NCI-H748 treated with DMSO at 0.1 percent for 48 hours (cell line): ENCODE measurements at places on chromosomes 7 and 10.

- DNase-seq = peak; percentile 42
These were observed 490 bp downstream of the CADPS2 start for GRCh38 chr7:122885583-122886356.

DNA sequence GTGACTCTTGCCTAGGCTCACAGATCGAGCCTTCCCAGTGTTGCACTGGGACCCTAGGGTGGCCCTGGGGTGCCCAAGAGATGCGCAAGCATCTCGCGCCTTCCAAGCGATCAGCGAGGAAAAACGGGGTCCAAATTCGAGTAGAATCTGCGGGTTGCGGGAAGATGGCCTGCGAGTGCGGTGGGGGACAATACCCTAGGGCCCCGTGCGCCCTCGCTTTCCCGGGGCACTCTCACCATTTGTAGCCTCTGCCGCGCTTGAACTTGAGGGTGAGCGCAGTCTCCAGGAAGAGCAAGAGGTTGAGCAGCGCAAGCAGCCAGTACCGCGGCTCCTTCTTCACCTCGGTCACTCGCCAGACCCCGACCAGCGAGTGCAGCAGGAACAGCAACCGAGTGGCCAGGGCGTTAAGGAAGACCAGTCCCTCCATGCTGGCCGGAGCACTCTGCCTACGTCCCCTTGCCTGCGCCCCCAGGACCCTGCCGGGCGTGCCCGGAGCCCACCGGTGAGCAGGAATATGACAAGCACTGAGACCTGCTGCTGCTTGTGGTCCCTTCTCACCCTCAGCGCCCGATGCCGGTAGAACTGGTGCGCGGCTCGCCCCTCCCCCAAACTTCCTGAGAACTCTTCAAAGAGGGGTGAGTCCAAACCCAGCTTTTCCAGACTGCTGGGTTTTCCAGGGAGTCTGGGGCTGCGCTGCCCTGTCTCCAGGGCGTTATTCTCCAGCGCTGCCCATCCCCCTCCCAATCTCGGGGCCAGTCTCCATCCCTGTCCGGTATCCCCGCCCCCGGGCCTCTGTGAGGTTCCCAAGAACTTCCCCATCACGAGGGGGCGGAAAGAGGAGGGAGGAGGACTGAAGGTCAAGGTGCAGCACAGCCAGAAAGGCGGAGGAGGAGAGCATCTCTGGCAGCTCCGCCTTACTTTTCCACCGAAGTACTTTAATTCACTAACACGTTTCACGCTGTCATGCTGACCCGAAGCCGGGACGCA lies at the start of gene TMEM26:
Gene TMEM26, minus strand, starts transcription at position 727 of the 987 bp plus-strand sequence. Its CDS starts 300 bp downstream, at position 427.
- no peak for DNase-seq

DNA sequence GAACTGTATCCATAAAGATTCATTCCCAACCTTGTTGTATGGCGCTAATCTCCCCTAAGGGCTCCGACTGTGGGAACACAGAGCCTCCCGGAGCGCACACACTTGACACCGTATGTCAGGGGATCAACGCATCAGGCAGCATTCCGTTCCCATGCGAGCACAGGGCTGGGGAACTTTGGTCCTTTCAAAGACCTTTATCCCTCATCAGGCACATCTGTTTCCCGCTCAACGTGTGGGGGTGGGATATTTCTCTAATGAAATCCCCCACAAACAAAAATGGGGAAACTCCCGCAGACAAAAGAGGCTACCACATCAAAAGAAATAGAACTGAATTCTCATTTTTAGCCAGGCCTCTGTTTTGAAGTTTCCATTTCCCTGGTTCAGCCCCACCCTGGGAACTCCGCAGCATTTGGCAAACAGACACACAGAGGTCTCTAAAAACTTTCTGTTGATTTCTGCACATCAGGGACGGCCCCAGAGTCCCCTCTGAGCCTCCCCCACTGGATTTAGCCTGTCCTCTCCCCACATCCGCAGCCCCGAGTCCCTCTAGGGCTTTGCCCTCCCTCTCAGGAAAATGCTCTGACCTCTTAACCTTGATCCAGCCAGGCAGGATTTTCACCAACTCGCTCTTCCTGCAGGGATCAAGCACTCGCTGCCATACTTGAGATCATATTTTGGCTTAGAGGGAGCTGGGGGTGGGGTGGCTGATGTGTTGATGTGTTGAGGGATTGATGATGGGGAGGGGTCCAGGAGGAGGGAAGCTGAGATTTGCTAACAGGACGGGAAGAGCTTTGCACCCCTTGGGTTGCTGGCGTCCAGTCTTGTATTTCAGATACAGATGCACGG lies 6.6 kb downstream of the CPA5 start:
- peak; percentile 60 for DNase-seq

DNA sequence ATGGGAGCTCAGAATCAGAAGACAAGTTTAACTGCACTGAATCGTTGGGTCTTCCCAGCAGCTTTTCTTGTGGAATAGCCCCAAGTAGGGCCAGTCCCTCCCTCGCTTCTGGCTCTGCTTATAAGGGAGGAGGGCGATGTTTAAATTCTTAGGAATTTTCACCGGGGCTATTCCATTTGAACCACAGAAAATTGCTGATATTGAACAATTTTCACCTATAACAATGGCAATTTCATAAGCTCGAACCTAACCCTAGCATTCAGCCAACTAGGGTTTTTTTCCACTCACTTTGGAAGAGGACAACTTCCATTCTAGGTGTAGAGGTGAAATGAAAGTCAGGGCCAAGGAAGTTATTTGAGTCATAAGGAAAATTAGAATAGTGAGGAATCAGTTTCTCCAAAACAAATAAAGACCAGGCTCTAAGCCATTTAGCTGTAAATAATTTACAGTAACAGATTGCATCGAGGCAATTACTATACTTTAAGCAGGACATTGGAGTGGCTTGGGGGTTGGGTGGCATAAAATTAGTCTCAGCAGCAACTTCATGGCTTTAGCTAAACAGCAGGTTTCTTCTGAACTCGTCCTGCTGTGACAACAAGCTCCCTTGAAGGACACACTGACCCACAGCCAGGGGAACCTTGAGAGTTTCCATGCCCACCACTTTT lies 1.5 kb upstream of the ATP6V0A4 start:
- no peak for DNase-seq

- no peak for DNase-seq
These were observed 44.4 kb upstream of the CD36 start for GRCh38 chr7:80593869-80594586.

GRCh38 chr10:30782537-30783461 lies 153.2 kb upstream of the LYZL2 start:
- DNase-seq = no peak

GRCh38 chr10:103584216-103585010 lies 90.9 kb downstream of the NEURL1 start:
- no peak for DNase-seq

DNA sequence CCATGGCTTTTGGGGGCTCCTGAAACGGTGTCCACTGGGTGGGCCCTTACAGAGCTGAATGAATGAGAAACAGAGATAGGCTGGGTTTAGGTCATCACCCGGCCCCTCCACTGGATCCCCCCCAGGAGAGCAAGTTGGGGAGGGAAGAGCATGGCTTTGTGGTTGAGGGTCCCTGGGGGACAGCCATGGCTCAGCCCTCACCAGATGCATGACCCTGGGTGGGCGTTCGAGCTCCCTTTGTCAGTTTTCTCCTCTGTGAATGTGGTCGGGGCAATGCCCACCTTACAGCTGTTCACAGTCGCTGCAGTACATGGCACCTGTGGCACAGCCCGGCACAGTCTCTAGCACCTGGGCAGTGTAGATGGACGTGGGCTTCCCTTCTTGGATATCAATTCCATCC lies 40.6 kb upstream of the CXCL12 start:
- DNase-seq = no peak

- no peak for DNase-seq
These were observed 606.0 kb downstream of the INHBA start for GRCh38 chr7:41096917-41097316.

DNA sequence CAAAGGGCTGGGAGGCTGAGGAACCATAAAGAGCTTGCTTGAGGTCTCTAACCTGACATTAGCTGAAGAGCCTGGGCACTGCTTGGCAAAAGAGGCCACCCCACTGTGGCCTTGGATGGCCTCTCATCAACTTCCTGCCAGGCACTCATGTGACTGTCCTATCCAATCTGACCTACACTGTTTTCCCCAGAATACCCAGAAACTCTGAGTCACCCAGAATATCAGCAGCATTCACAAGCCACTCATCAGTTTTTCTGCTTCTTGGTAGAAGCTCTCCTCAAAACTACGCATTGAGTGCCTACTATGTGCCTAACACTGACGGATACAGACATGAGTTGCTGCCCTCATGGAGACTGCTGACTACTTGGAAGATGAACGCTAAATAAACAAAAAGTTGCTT lies 4.1 kb upstream of the NT5C2 start:
- no peak for DNase-seq

GRCh38 chr10:113045147-113046055 lies 95.4 kb downstream of the TCF7L2 start:
- no peak for DNase-seq
